ENCODE measurements at places on chromosomes 2 and 18.

GRCh38 chr2:166516712-166517303 is 22.8 kb upstream of the SCN7A start:
- no peak for DNase-seq

DNA sequence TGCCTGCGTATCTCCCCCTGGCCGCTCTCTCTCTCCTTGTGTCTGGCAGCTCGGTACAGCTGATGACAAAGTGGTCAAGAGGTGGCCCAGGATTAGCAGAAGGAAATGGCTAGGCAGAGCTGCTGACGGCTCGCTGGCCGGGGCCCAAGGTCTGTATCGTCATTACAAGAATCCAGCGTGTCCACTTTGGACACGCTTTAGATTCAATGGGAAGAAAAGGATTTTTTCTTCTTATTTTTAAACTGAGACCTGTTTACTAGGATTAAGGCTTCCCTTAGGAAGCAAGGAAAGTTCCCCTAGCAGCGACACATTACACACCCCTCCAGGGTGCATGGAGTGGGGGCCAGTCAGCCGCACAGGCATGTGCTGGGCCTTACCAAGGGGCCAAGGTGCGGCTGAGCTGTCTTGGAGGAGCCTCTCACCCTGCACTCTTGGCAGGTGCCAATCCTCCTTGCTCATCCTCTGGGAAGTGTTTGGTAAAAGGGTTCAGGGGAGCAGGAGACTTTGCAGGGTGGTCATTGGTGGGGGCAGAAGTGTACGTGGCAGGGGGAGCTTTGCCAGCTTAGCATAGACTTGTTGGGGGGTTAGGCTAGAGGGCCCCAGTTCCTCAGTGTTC is 76.8 kb downstream of the POLR1A start:
- DNase-seq, result no peak

DNA sequence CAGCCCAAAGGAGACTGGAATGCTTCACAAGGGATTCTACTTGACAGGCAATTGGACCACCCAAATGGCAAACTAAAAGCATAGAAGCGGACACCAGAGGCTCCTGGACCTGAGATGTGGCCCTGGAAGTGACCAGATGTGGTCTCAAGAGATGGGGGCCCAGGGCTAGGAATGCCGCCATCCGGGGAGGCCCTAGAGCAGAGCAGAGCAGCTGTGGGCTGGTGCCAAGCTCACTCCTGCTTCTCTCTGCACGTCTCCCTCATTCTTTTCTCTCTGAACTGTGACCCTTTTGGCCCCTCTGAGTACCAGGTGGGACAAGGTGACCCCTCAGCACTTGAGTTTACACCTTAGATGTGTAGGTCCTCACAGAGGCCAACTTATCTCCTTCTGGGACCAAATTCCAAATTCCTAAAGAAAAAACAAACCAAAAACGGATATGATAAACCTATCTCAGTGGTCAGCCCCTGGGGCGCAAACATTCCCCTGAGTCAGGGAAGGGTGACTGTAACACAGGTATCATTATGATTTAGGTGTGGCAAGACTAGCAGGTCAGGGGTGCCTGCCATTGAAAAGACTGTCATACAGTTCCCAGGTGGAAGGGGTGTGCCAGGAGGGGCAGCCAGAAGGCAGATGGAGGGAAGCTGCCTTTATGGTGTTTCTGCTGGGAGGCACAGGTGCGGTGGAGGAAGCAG is 6.5 kb upstream of the IL1R2 start:
- DNase-seq, result no peak

DNA sequence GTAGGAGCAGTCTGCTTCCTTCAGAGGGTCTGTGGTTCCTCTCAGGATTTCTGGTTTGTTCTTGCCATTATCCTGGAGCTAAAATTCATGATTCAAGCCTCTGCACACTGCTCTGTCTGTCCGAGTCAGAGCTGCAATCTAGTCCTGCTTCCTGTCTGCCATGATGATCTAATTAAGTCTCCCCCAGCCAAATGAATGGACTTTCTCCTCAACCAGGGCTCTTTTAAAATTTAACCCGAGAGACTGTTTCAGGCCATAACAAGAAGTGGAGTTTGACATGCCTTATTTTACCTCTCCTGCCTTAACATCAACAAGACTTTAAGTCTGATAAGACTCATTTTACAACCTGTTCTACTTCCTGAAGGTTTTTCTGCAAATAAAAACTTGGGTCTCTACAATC is 1009.6 kb upstream of the DDX18 start:
- DNase-seq, result no peak

GRCh38 chr2:102282678-102283091 is 28.7 kb upstream of the IL1RL1 start:
- no peak for DNase-seq

- no peak for DNase-seq
Measured at GRCh38 chr2:41495050-41495449, 552.8 kb upstream of the PKDCC start.

DNA sequence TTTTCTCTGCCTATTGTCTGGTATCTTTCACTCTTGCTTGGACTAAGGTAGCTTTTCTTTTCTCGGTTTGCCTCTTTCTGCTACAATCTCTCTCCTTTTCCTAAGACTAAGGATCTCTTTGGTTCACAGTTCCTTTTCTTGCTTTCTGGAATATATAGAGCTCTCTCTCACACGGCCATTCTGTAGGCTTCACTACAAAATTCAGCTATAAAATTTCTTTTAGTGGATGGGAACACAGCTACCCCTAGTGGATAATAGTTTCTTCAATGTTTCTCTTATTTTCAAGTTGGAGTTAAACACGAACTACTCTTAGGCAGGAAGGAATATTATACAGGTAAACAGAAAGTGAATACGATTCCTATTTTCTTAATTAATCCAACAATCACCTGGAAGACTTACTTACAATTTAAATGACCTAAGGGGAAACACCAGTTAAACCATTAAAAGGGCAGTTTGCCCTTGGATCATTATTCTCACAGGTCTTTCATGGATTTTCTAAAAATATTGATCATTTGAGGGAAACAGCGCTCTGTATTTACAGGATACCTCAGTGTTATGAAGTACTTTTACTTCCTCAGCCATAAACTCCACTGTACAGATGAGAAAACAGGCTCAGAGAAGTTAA is 140.5 kb downstream of the LRP2 start:
- no peak for DNase-seq

- DNase-seq, result no peak
Measured at GRCh38 chr2:116319935-116320334, 1494.6 kb upstream of the DDX18 start.
